ENCODE measurements at places on chromosomes 6 and 20.

DNA sequence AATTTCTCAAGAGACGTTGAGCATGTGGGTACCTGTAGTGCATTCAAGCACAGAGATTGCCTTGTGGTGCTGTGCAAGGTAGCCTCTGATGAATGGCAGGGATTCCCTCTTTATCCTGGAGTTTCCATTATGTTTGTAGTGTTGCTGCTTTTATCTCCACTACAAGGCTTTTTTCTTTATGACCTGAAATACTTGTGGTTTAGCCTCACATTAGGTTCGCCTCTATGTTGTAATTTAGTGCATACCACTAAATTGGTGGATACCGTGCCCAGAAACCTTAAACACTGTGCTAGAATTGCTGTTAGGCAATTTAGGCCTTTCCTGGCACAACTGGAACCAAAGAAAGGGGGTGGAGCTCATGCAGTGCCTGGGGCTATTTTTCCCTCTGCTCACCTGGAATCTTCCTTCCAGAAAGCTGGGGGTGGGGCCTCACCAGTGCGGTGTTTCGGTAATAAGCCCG, 76.8 kb downstream of the NCOA7 start:
- peak; percentile 30 for DNase-seq

GRCh38 chr6:139344186-139344963, 30.1 kb downstream of the CITED2 start:
- DNase-seq = no peak

GRCh38 chr20:64107736-64108457, 532 bp upstream of the NPBWR2 start:
- no peak for DNase-seq

GRCh38 chr20:3328501-3328900, 79.0 kb downstream of the DNAAF9 start:
- no peak for DNase-seq

DNA sequence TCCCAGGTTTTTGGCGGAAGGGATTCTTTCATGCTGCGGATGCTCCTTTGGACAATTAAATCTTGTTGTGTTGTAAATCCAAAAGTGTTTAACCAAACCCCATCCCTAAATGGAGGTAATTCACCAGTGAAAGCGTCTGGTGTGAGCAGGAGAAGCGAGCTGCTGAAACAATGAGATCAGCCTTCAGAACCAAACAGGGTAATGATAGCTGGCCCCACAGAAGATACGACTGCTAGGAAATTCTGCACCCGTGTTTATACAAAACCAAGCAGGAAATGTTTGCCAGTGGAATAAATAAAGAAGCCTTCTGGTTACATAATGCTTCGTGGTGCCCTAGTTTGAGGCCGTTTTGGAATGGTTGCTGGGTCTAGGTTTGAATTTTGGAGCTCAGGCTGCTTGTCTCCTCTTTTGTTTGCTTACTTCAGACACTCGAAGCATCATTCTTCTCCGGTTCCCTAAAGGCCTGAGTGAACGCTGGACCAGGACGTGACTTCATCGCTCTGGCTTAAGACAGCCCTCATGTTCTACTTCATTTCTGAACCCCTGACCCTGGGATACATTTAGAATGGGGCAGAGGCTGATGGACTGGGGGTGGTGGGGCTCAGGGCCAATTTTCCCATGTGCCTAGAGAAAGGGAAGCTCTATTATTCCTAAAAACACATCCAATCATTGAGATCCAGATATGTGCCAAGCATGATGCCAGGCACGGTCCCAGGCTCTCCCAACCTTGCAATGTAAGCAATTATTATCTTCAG, 61.6 kb upstream of the JAG1 start:
- DNase-seq = no peak

GRCh38 chr6:28315628-28316027, 20.3 kb downstream of the ZSCAN31 start:
- DNase-seq = no peak

- DNase-seq = no peak
These were observed 285.8 kb downstream of the HTR1B start for GRCh38 chr6:77177470-77177869.

- no peak for DNase-seq
These were observed 7.8 kb downstream of the USP49 start for GRCh38 chr6:41887331-41887751.

GRCh38 chr20:5374171-5374570, 57.4 kb upstream of the PROKR2 start:
- no peak for DNase-seq

DNA sequence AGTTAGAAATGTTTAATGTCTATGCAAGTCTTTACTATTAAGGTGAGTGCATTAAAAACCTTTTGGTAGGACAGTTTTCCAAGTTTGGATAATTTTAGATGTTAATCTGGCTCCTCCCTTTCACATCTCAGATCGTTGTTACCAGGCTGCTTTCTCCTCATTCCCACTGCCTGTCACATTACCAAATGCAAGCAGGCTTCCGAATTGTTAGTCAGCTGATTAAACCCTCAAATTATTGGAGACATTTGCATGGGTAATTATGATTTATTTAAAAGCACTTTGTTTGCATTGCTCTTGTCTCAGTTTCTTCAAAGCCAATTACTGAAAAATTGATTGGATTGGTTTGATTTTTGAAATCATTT, 816.5 kb downstream of the KIF16B start:
- no peak for DNase-seq

GRCh38 chr6:53579338-53579737, 34.4 kb upstream of the GCLC start:
- no peak for DNase-seq

DNA sequence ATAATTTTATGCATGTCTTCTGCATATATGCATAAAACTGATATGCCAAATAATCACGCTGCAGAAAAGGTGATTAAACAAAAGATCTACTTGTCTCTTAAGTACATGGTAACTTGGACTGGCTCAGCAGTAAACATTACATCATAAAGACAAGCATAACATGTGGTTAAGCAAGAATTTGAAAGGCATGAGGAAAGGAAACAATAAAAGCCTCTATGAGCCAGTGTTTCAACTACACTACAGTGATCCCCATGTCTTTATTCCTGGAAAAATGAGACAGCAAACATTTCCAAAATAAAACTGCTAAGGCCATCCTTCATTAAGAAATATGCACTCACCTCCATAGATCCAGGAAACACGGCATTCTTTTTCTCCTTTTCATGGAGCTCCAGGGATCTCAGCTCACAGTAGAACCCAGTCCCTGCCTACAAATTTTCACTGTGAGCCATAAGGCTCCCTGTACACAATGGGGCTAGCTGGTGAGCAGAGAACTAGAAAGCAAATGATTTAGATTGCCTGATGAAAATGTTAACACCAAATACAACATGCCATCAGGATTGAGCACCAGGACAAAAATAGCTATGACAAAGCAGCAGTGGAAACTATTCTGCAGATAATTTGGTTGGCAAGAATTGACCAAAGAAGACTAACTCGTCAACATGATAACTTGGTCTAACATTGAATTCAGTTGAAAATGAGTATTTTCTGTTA, 156.1 kb downstream of the COL21A1 start:
- DNase-seq = no peak

- DNase-seq = no peak
These were observed 192.6 kb downstream of the NRN1 start for GRCh38 chr6:5814116-5814515.

DNA sequence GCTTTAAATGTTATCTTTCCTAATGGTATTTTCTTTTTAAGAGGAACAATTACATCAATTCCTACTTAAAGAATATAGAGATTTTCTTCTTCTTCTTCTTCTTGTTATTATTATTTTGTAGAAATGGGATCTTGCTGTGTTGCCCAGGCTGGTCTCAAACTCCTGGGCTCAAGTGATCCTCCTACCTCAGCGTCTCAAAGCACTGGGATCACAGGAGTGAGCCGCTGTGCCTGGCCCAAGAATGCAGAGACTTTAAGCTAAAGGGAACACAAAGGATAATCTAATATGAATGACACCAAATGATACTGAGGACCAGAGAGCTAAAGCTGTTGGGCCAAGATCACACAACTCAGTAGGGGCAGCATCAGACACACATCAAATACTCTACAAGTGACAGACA, 87.4 kb upstream of the FOXQ1 start:
- no peak for DNase-seq

DNA sequence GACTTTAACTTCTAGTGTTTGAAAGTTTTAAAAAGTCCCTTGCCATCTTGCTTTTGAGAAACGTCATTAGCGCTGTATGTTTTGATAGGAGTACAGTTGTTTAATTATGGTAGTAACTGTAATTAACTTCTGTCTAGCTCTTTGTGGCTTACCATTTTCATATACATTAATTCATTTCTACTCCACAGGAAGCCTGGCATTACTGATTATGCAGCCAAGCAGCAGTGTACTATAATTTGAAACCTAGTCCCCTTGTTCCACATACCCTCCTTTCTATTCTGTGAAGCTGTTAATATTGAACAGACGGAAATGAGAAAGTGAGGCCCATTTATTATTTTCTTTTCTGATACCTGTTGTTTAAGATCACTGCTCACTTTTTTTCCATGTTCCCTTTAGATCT, 235.4 kb downstream of the CDKAL1 start:
- DNase-seq = no peak

- no peak for DNase-seq
These were observed 37.6 kb upstream of the LYRM2 start for GRCh38 chr6:89675949-89676748.

DNA sequence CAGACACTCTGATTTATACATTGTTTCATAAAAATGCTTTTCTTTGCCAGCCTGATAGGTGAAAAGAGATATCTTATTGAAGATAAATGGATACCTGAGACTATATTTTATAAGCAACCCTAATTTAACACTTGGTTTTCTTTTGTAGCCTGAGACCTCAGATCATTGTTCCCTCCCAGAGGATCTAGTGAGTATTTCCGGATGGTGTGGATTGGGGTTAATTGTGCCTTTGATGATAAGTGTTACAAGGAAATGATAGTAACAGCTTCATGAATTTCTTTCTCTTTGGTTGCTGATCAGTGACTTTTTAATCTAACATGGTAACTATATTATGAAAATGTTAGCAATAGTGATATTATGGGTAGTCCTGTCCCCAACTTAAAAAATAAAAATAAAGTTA, 30.4 kb downstream of the KDM1B start:
- no peak for DNase-seq

GRCh38 chr6:4774296-4774695, 1.9 kb upstream of the CDYL start:
- DNase-seq = no peak

DNA sequence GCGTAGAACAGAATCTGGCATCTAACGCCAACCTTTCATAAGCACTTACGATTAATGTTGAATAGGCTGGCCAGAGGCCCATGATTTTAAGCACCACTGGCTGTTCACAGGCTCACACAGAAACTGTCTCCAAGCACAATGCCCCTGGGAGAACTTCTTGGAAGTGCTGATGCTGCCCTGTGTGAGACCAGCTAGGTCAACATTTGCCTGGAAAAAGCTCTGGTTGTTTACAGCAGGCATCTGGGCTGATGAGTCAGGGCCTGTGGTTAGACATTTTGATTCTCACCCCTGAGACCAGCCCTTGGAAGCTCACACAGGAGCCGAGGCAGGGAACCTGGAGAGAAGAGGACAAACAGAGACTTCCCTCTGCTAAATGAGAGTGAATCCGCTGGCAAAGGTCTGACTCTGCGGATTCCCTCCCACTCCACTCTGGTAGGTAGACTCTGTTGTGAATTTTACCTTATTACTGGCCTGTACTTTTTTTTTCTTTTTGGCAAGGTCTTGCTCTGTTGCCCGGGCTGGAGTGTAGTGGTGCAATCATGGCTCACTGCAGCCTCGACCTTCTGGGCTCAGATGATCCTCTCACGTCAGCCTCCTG, 6.8 kb upstream of the SULF2 start:
- no peak for DNase-seq

GRCh38 chr20:4795394-4795793, 73.7 kb downstream of the PRND start:
- DNase-seq = no peak

DNA sequence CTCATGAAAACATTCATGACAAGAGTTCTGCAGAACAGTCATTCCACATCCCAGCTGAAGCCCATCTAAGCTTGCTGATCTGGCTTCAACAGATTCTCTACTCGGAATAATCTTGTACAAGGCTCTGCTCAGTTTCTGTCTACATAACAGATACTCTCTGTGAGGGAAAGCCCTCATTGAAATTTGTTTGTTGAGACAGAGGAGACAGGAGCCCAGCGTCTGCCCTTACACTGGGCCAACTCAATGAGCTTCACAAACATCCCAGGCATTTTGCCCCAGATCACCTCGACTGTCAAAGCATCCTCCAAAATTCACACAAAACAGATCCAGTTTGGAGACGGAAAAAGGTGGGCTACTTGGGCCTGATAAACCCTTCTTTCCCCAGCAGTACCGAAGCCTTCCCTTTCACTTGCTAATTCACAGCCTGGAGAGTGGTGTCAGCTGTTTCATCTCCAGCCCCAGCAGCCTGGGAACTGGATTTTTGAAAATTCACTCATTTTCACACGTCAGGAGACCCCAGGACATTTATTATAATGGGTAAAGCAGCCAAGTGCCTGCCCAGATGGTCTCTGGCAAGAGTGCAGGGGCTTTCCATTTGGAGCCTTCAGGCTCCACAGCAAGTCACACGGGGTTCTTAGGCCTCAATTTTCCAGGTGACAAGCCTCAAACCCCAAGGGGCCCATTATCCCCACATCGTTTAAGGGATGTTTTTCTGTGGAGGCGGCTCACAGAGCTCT, 7.3 kb downstream of the CCDC167 start:
- DNase-seq = no peak

DNA sequence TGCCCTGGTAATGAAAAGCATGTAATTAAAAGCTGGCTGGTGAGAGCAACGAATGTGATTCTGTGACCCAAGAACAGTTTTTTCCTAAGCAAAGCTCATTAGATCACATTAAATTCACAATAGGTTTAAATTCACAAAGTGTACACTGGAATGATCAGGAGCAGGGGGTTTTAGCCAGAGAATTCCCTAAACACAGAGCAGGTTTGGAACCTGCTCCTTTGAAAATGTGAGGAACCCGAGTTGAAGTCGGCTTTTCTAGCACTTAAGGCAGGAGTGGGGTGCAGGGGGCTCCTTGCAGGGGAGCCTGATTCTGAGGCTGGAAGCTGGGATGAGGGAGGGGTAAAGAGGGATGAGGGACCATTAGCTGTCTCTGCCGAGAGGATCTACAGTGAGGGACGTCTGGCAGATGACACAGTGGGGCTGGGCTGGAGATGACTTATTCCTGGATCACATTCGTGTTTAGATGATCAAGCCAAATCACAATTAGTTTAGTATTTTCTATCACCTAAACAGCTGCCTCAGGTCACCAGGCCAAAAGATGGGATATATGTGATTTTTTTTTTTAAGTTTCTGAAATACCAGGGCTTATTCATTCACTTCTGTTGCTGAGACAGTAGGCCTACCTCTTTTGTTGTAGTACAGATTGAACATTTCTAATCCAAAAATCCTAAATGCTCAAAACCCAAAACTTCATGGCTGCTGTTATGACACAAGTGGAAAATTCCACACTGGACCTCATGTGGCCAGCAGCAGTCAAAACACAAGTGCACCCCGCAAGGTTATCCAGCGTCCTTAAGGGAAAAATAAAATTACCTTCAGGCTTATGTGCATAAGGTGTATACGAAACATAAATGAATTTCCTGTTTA, 93.1 kb upstream of the HIVEP1 start:
- no peak for DNase-seq

- DNase-seq = no peak
These were observed 19.2 kb downstream of the ZSCAN12 start for GRCh38 chr6:28380381-28380780.

Measured in iPS DF 19.7 (cell line).